ENCODE measurements at places on chromosomes 6 and 20.

DNA sequence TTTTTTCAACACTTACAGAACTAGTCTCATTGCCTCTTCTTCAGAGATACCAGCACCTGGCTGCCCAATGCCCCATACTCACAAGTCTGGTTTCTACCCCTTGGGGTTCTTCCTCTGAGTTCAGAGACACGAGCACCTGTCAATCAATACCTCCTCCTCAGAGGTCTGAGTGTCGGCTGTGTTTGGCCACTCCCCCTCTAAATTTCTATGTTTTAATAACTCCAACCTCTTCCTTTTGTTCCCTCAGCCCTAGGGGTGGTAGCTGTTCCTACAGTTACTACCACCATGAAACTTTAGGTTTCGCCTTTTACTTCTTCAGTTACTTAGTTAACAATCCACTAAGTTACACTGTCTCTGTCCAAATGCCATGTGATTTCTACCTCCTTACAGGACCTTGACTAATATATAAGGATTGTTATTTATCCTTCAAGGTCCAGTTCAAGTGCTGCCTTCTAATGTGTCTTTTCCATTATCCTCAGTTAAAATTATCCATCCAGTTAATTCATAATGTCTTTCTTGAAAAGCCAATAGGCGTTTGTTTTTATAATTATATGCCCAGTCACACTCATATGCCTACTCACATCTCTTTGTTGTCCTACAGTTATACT lies 14.6 kb upstream of the PHF20 start:
- DNase-seq: no peak

GRCh38 chr6:11878029-11878428 lies 99.4 kb upstream of the ADTRP start:
- DNase-seq: no peak

- no peak for DNase-seq
These were observed 227.4 kb downstream of the EYA4 start for GRCh38 chr6:133468591-133468990.

- DNase-seq: peak; percentile 49
These were observed 681 bp downstream of the DIDO1 start for GRCh38 chr20:62925420-62926228.

GRCh38 chr6:155274106-155274505 lies 10.3 kb downstream of the CLDN20 start:
- DNase-seq: no peak

DNA sequence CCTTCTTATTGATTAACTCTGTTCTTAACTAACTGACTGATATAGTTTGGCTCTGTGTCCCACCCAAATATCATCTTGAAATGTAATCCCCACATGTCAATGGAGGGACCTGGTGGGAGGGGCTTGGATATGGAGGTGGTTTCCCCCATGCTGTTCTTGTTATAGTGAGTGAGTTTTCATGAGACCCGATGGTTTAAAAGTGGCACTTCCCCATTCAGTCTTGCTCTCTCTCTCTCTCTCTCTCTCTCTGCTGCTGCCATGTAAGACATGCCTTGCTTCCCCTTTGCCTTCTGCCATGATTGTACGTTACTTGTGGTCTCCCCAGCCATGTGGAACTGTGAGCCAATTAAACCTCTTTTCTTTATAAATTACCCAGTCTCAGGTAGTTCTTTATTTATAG lies 81.8 kb upstream of the SPACA1 start:
- no peak for DNase-seq

DNA sequence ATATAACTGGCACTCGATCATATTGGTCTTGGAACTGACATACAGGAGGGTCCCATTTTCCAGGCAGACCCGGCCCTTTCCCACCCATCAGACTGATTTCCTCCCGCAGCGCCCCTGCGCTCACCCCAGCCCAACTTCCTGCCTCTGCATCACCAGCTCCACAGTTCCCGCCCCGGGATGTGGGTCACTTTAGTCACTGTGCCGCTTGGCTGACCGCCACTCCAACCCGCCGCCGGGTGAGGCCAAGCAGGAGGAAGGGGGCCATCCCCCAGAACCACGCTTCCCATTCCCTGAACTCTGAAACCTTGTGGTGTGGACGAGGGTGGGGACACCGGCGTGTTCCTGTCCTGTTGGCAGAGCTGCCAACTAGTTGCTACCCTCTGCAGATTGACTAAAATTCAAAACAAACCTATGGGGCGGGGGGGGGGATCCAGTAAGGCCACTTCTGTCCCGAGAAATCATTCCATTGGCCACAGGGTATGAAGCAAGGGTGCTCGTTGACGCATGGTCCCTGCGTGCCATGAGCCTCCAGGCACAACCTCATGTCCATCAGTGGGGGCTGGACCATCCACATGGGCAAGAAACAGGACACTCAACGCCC lies 12.3 kb downstream of the TGM2 start:
- peak; percentile 40 for DNase-seq

DNA sequence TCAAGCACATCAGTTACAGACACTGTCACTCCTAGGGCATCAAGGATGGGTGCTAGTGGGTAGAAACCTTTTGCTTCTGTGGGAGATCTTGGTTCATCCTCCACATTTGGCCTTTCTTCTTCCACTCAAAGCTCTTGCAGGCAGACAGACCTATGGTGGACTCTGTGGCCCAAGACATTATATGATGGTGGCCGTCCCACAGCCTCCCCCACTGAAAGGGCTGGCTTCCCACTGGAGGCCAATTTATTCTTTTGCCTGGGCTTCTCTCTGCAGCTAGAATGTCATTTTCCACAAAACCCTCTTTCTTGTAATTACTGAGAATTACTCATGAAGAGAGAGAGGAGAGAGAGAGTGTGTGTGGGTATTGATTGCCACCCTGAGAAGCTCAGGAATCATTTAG lies 43.8 kb downstream of the CD40 start:
- DNase-seq: no peak

DNA sequence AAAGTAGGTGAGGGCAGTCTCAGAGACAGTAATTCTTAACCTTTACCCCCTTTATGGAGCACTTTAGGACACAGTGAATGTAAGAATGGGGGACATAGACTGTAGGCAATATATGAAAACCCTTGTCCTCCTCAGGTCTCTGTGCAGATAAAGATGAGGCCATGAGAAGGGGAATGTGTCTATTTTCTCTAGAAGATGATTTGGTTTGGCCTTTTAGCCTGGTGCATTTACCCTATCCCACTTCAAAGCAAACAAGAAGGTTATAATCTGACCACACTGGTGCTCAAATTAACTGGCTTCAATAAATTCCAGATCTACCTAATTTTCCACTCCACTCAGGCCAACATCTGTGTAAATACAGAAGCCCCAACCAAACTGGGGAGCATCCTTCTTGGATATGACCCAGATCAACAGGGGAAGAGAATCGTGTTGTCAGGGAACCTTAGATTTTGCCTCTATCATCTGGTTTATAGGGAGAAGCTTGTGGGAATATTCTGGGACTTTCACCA lies 42.4 kb downstream of the RIPOR2 start:
- no peak for DNase-seq

DNA sequence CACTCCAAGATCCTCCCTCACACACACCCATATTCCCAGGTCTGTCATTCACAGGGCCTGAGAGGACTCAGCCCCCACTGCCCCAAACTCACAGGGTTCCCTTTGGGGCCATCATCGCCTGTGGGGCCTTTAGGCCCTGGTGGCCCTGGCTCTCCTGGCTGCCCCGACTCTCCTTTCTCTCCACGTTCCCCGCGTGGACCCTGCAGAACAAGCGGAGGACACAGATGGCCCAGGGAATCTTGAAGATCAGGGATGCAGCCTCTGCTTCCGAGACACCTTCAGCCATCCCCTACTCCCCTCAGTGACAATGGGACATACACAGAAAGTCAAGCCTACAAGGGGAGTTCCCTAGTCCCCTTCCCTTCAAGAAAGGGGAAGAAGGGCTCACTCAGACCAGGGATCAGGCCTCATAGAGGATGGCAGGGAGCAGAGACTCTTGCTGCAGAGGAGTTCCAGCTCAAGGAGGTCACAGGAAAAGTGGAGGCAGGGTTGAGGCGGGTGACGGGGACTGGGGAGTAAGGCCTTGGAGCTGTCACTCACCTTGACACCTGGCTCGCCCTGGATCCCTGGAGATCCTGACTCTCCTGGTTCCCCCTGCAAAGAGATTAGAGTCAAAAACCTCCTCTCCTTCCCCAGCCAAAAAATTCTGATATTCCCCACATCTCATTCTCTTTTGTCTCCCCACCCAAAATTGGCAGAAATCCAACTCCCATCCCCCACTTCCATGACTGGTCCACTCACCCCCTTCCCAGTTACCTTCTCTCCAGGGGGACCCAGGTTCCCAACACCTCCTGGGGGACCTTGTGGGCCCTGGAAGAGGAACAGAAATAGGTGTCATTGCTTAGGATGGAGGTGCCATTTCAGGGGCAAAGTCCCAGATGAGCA lies 22.7 kb downstream of the COL11A2 start:
- no peak for DNase-seq

DNA sequence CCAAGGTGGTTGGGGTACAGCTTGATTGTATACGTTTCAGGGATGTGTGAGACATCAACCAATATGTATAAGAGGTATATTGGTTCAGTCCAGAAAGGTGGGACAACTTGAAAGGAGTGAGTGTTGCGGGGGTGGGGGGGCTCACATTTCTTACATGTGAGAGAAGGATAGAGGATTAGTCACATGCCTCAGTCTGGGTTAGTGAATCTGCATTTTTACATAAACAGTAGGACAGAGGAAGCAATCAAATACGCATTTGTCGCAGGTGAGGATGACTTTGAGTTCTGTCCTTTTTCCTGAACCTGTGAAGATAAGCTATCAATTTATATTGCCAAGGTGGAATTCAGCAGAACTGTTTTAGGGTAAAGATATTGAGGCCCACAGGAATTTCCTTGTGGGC lies 42.1 kb upstream of the TBC1D32 start:
- no peak for DNase-seq

GRCh38 chr20:5504061-5504739 lies 187.4 kb upstream of the PROKR2 start:
- DNase-seq: no peak

GRCh38 chr6:35218021-35218420 lies 4.3 kb downstream of the SCUBE3 start:
- DNase-seq: no peak

DNA sequence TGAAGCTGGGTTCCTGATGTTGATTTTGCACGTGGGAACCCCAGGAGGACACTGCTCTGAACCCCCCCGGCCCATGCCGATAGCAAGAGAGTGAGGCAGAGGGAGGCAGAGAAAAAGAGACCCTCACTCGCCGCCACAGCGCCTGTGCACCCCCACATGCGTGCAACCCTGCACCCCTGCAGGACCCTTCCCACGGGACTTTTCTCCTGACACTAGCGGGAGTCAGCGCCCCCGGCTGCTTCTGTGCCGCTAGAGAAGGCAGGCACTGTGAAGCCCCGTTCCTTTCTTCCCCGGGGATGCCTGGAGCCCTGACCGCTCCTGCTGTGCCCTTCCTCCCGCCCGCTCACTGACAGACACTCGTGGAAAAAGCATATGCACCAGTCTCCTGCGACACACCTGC lies 67.4 kb downstream of the GMPR start:
- DNase-seq: no peak

- no peak for DNase-seq
These were observed 3.8 kb downstream of the TOMM34 start for GRCh38 chr20:44956410-44956809.

DNA sequence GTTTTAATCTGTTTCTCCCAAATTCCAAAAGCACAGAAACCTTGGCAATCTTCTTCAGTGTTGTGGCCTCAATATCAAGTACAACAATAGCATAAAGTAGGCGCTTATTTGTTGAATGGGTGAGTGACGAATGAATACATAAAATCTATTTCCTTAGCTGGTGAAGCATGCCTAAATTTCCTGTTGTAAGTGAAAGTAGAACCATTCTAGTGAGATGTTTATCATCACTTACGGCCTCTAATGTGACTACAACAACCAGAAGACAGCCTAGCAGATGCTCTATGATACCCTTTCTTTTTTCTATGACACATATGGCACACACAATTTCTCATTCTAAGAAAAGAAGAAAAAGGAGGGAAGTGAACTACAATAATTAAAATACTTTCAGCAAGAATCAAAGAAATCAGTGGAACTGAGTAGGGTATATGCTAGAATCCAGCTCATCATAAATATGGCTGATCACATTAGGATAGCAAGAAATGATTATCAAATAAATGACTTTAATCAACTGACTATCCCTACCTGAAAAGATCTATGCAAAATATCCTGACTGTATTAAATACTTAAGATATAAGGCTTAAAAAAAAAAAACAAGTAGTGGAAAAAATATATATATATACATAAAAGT lies 67.4 kb downstream of the BTBD9 start:
- no peak for DNase-seq

DNA sequence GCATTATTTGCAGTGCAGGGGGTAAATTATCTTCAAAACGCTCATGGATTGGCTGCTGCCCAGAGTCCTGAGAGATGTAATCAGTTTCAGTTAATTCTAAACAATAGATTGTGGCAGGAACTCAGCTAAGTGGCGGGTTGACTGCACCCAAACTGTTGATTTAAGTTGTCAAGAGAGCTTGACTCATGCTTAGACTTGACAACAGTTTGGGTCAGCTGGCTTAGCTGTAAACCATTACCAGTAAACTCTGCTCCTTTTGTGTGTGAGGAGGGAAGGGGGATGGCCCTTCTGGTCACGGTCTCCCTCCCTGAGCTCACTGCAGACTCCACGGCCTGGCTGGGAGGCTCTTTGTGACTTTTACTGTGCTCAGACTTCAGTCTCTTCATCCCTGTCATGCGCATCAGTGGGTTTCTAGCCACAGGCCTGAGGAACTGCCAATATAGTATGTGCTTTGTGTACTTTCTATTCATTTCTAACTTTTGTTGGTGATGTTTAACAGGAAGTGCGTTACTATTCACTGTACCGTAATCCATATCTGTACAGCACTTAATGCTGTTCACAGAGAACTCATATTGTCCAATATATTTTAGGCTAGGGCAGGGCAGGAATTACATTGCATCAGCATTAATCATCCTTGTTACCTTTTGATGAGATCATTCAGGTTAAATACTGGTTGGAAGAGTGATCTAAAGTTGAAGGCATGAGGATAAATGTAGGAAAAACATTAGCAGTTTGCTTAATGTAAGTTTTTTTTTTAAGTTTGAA lies 488.3 kb downstream of the CDKAL1 start:
- no peak for DNase-seq

DNA sequence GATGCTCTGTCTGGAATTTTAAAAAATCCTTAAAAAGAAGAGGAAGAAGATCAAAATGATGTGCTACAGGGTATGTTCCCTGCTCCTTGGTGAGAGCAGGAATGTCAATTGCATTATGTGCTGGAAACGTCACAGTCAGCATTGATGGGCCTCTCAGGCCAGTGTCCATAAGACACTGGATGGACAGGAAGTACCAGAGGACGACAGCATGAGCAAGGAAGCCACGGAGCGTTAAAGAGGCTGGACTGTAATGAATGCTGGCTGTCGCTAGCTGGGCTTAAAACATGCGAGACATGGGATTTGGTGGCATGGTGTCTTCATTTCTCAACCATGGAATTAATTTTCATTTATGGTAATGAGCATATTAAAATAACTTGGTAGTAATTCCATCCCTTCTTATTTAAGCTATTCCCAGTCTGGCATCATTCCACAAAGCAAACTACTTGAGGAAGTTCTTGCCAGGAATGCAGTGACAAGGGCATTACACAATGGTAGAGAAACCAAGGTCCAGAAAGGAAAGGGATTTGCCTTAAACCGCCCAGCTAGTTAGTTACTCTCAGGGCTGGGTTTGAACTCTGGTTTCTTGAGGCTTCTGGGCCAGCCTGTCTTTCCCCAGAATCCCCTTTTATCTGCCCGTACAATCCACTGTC lies 166.6 kb upstream of the SOX4 start:
- DNase-seq: no peak
